CD4-positive, alpha-beta memory T cell (primary cell): ENCODE measurements at places on chromosomes 11 and 22.

- no peaks in the 10 kb centered on the region for H3K36me3 ChIP-seq
- DNase-seq, result no peak
- H3K27me3 ChIP-seq, result no peaks in the 10 kb centered on the region
- no peak overlapping the region for H3K4me3 ChIP-seq
- H3K4me1 ChIP-seq, result peaks cover 51% of the 10 kb centered on the region
Measured at GRCh38 chr22:38310518-38311322, 6.5 kb downstream of the CSNK1E start.

GRCh38 chr22:40128989-40129388 is 48.7 kb upstream of the TNRC6B start:
- no peaks in the 10 kb centered on the region for H3K36me3 ChIP-seq
- DNase-seq, result no peak
- no peaks in the 10 kb centered on the region for H3K27me3 ChIP-seq
- no peak overlapping the region for H3K4me3 ChIP-seq

- H3K4me3 ChIP-seq, result no peak overlapping the region
- DNase-seq, result no peak
- no peaks in the 10 kb centered on the region for H3K27me3 ChIP-seq
- no peaks in the 10 kb centered on the region for H3K36me3 ChIP-seq
- H3K4me1 ChIP-seq, result peaks cover 54% of the 10 kb centered on the region
Measured at GRCh38 chr11:114082767-114083181, 23.3 kb downstream of the ZBTB16 start.

- no peak overlapping the region for H3K4me3 ChIP-seq
- H3K27ac ChIP-seq, result no peak overlapping the region
- peaks cover 24% of the 10 kb centered on the region for H3K4me1 ChIP-seq
- no peaks in the 10 kb centered on the region for H3K36me3 ChIP-seq
Measured at GRCh38 chr11:35304386-35304775, 115.0 kb downstream of the SLC1A2 start.

- no peaks in the 10 kb centered on the region for H3K36me3 ChIP-seq
- H3K27me3 ChIP-seq, result no peaks in the 10 kb centered on the region
- H3K27ac ChIP-seq, result no peak overlapping the region
- no peaks in the 10 kb centered on the region for H3K4me1 ChIP-seq
- no peak for DNase-seq
Measured at GRCh38 chr22:27250886-27251285, 550.7 kb downstream of the MN1 start.

DNA sequence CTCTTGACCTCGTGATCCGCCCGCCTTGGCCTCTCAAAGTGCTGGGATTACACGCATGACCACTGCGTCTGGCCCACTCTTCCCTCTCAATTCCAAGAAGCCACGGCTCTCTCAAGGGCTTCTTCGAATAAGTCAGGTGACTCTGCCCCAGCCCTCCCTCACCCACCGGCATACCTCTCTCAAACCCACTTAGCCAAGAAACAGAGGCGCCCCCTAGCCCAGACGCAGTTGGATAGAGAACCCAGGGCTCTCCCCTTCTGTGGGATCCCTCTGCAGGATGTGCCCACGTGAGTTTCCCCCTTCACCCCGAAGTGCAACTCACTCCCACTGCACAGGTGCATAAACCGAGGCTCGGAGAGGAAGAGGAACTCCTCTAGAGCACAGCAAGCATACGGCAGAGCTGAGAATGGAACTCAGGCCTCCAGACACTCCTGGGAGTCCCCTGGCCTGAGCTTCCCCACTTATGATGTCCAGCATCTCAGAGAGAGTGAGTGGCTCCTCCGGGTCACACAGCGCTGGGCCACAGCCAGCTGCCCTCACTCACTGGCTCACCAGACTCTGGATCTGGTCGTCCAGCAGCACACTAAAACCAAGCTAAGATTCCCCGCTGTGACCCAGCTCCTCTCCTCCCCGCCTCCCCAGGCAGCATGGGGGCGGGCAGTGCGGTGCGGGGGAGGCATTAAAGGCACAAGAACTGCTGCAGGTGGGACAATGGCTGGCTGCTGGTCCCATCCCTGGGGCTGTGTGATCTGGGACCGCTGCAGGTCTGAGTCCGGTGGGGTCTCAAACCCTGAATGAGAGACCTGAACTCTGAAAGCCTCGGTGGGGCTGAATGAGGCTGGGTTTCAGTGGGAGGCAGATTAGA is 16.8 kb upstream of the RGL4 start:
- no peak for DNase-seq
- peaks cover 10% of the 10 kb centered on the region for H3K4me1 ChIP-seq
- no peaks in the 10 kb centered on the region for H3K36me3 ChIP-seq
- H3K27me3 ChIP-seq, result no peaks in the 10 kb centered on the region

DNA sequence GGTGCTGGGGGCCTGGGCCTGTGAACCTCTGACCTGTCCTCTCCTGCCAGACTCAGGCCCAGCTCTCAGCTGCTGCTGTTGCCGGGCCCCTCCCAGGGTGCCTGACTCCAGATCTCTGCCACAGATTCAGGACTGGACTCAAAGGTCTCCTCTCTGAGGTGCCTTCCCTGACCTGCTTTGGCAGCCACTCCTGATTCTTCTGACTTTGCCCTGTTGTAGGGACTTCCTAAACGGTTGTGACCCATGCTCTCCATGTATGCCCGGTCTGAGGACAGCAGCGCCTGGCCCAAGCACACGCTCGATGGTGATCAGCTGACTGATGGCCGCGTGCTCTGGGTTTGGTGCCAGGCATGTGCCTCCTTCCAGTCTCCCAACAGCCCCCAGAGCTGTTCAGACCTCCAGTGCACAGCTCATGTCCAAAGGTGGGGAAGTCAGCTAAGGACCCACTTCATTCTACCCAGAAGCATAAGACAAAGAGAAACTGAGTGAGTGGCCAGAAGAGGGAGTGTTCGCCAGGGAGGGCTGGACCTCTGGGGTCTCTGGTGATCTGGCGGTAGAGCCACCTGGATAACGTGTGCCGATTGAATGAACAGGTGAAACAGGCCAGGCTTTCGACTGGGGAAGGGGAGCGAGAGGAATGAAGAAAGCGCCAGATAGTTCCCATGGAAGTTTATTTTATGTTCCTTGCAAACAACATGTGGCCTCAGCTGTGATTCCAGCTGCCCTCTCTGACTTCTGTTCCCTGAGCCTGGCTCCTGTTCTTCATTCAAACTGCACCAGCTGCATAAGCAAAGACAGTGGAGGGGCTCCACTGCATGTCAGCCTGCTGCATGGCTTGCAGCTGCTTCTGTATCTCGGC is 8.1 kb upstream of the TOP3B start:
- no peaks in the 10 kb centered on the region for H3K36me3 ChIP-seq
- H3K4me3 ChIP-seq, result no peak overlapping the region
- no peak for DNase-seq
- no peaks in the 10 kb centered on the region for H3K4me1 ChIP-seq
